ENCODE measurements at places on chromosomes 13 and 19.

- no peaks in the 10 kb centered on the region for H3K4me1 ChIP-seq
- no peak overlapping the region for H3K4me3 ChIP-seq
- H3K27ac ChIP-seq = no peak overlapping the region
Observed at GRCh38 chr13:47017476-47017875, 120.6 kb upstream of the HTR2A start.

- H3K4me3 ChIP-seq = no peak overlapping the region
- H3K36me3 ChIP-seq = no peaks in the 10 kb centered on the region
- no peaks in the 10 kb centered on the region for H3K4me1 ChIP-seq
- no peaks in the 10 kb centered on the region for H3K27me3 ChIP-seq
- no peak overlapping the region for H3K27ac ChIP-seq
Observed at GRCh38 chr13:85503797-85504196, 295.4 kb downstream of the SLITRK6 start.

- H3K4me1 ChIP-seq = peaks cover 7% of the 10 kb centered on the region
- no peak overlapping the region for H3K27ac ChIP-seq
- H3K36me3 ChIP-seq = no peaks in the 10 kb centered on the region
- no peak overlapping the region for H3K4me3 ChIP-seq
- H3K27me3 ChIP-seq = no peaks in the 10 kb centered on the region
Observed at GRCh38 chr13:30332456-30333143, 25.2 kb upstream of the KATNAL1 start.

DNA sequence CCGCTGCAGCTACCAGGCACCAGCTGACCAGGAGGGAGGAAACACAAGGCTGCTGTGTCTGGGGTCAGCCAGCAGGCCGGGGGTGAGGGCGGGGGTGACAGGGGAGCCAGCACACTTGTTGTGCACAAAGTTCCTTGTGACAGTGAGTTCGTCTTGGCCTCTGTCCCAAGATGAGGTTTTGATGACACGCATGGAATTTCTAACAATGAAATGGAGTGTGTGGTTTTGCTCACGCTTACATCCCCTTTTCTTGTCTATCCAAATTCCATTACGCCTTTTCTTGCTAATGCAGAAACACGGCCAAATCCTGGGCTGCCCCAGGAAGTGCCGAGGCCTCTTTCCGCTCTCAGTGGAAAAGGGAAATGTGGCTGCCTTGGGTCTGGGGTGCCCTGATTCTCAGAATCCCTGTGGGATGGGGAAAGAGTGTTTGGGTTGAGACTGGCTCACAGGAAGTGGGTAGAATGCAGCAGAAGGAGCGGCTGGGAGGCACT is 73.8 kb downstream of the GADD45B start:
- 0 out of 2 replicates have a peak, but pooled peaks cover 9% of the 10 kb centered on the region for H3K4me1 ChIP-seq
- DNase-seq = no peak
- H3K4me3 ChIP-seq = no peak overlapping the region
- no peaks in the 10 kb centered on the region for H3K36me3 ChIP-seq
- no peaks in the 10 kb centered on the region for H3K27me3 ChIP-seq
- H3K27ac ChIP-seq = no peak overlapping the region

DNA sequence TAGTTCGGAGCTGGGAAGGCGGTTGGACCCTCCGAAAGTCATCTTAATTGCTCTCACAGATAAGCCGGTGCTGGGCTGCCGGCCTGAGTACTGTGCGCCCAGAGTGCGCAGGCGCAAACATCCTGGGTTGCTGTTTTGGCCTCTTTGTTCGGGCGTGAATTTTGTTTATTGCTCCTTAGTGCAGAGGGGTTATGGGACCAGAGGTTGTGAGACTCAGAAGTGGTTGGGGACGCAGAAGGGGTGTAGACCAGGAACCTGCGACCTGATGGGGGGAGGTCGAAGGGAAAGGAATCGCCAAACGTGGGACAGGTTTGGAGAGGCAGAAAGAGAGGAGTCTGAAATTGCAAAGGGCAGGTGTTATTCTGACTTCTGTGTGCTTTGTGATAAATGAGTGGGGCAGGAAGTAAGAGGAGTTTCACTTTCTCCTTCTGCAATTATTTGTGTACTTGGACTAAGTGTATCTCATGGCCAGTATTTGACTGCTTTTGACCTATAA is 607 bp upstream of the ZNF566 start:
- no peaks in the 10 kb centered on the region for H3K27me3 ChIP-seq
- peaks cover 14% of the 10 kb centered on the region for H3K36me3 ChIP-seq
- peak overlapping the region; percentile 96 for H3K27ac ChIP-seq
- DNase-seq = no peak
- peaks cover 6% of the 10 kb centered on the region for H3K4me1 ChIP-seq

DNA sequence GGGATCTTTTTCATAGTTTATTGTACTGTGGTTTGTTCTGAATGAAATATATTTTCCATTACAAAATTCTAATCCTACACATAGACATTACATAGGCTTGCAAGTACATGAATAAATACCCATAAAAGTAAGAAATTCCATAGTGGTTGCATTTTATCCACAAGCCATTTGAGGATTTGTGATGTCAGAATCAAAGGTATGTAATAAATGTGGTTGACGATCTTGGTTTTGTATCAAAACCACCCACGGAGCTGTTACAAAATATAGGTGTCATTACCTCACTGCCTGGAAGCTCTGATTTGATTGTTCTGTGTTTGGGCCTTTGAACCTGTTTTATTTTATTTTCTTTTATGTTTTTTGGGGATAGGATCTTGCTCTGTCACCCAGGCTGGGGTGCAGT is 125.1 kb downstream of the NALCN start:
- no peak overlapping the region for H3K27ac ChIP-seq
- H3K4me1 ChIP-seq = no peaks in the 10 kb centered on the region
- H3K36me3 ChIP-seq = no peaks in the 10 kb centered on the region
- H3K4me3 ChIP-seq = no peak overlapping the region
- no peak for DNase-seq

DNA sequence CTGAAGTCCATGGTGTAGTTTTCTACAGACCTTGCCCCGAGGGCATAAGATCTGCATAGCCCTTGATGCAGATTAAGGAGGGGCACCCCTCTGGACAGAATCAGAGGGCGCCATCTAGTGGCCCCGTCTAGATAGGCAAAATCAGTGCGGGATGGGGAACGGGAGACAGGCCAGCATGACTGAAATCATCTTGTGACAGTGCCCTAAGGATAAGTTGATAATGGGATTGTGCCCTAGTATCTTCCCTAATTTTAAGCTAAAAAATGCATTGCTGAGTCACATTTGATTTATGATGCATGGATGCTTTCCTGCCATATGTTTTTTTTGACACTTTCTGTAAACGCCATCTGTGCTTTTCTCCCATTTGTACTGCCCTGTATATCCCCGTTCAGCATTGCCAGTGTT is 19.0 kb upstream of the GPI start:
- no peak overlapping the region for H3K4me3 ChIP-seq
- H3K27me3 ChIP-seq = no peaks in the 10 kb centered on the region
- peak; percentile 81 for DNase-seq
- H3K36me3 ChIP-seq = no peaks in the 10 kb centered on the region

- H3K4me1 ChIP-seq = no peaks in the 10 kb centered on the region
- peaks cover 73% of the 10 kb centered on the region for H3K27me3 ChIP-seq
- no peak for DNase-seq
- no peak overlapping the region for H3K27ac ChIP-seq
- H3K36me3 ChIP-seq = no peaks in the 10 kb centered on the region
- H3K4me3 ChIP-seq = no peak overlapping the region
Observed at GRCh38 chr19:35805526-35806102, 7.0 kb downstream of the PRODH2 start.

DNA sequence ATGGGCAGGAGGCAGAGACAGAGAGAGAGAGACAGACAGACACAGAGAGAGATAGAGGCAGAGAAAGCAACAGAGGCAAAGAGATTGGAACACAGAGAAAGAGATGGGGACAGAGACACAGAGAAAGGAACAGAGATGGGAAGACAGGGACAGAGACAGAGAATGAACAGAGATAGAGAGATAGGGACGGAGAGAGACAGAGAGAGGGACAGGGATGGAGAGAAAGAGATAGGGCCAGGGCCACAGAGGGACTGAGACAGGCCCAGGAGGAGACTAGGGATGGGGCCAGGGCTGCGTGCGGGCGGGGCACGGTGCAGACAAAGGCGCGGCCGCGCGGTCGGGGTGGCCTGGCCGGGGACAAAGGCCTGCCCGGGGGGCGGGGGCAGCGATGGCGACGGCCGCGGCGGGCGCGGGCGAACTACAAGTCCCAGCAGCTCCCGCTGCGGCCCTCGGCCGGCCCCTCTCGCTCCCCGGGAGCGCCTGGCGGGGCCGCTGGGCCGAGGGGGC is at the start of gene ZNF358:
Gene ZNF358, plus strand, starts transcription at position 459 of the 507 bp plus-strand sequence. CDS start 3,140 bp downstream, outside the sequence.
- DNase-seq = no peak
- H3K4me1 ChIP-seq = peaks cover 19% of the 10 kb centered on the region
- no peaks in the 10 kb centered on the region for H3K36me3 ChIP-seq
- H3K4me3 ChIP-seq = peak within 1 kb of the TSS; percentile 72

DNA sequence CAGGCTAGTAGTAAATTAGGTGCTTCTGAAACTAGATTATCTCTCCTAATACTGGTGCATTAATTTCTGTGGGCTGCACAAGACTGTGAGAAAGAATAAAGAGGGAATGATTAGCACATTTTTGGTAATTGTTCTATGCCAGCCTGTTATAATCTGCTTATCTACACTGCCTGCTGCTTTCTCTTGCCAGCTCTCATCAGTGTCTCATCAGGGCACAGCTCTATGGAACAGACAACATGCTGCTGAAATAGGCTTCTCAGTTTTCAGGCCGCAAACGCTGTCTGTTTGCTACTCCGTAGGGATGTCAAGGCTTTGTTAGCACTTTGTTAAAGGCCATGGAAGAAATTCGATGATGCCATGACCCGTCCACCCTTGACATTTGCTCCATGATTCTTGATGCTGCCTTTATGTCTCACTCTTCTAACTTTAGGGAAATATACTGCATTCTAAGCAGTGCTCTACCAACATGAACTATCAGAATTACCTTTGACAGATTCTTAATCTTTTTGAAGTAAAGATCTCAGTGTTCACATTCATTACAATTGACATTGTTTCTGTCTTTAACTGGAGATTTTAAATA is 84.0 kb upstream of the PRR20A start:
- H3K36me3 ChIP-seq = no peaks in the 10 kb centered on the region
- no peak for DNase-seq
- H3K27me3 ChIP-seq = no peaks in the 10 kb centered on the region
- H3K4me3 ChIP-seq = no peak overlapping the region

- DNase-seq = no peak
- peaks cover 67% of the 10 kb centered on the region for H3K4me1 ChIP-seq
- H3K36me3 ChIP-seq = no peaks in the 10 kb centered on the region
- no peak overlapping the region for H3K4me3 ChIP-seq
- no peaks in the 10 kb centered on the region for H3K27me3 ChIP-seq
Observed at GRCh38 chr19:41784312-41784711, 12.1 kb upstream of the CEACAM3 start.

DNA sequence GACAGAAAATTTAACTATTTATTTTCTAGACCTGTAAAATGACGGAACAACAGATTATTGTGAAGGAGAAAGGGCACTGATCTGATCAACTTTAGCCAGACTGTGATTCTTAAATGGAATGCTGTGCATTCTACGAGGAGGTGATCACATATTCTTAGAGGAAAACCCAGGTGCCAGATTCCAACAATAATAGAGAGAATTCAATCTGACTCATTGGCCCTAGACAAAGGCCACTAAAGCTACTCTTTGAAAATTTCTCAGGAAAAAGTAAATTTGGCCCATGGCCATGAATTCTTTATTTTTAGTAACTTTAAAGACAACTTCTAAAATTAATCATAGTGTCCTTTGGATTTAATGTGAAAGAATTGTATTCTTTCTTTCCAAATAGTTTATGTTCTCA is 58.6 kb upstream of the POSTN start:
- H3K27ac ChIP-seq = peak overlapping the region; percentile 79
- H3K36me3 ChIP-seq = no peaks in the 10 kb centered on the region
- no peaks in the 10 kb centered on the region for H3K27me3 ChIP-seq
- H3K4me3 ChIP-seq = no peak overlapping the region
- DNase-seq = no peak

DNA sequence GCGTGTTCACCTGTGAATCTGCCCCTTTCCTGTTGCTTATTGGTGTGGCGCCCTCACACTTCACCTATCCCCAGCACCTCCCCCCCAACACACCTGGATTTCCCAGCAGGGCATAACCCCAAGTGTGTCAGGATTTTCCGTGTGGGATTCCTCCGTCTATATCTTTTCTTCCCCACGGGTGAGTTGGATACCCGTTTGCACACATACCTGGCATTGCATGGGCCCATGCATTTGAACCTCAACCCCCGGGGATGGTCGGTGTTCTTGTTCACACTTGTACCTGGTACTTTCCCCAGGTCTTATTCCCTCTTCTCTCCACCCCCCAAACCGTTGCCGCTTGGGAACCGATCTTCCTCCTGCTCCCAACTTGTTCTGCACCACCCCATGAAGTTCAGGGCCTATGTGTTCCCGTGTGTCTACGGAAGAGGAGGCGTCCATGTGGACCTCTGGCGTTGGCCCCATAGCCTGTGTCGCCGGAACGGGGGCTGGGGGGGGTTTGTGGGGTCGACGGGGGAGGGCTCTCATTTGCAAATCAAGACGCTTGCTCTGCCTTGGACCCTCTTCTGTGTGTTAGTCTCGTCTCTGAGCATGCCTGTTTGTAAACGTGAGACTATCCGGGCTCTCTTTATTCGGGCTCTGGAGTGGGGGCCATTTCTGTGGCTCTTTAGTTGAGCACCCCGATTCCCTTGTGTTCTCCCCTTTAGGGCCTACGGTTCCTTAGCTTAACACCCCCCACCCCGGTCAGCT is 1.7 kb downstream of the PRR12 start:
- peaks cover 9% of the 10 kb centered on the region for H3K4me1 ChIP-seq
- H3K27ac ChIP-seq = peak overlapping the region; percentile 35
- H3K36me3 ChIP-seq = no peaks in the 10 kb centered on the region

- H3K36me3 ChIP-seq = 0 out of 2 replicates have a peak, but pooled peaks cover 3% of the 10 kb centered on the region
- H3K27me3 ChIP-seq = no peaks in the 10 kb centered on the region
- H3K4me1 ChIP-seq = peaks cover 40% of the 10 kb centered on the region
- H3K4me3 ChIP-seq = no peak overlapping the region
- H3K27ac ChIP-seq = peak overlapping the region; percentile 51
Observed at GRCh38 chr13:99057310-99057975, 79.6 kb upstream of the DOCK9 start.

- H3K4me3 ChIP-seq = no peak overlapping the region
- DNase-seq = no peak
- H3K36me3 ChIP-seq = no peaks in the 10 kb centered on the region
- H3K27me3 ChIP-seq = no peaks in the 10 kb centered on the region
- H3K4me1 ChIP-seq = no peaks in the 10 kb centered on the region
- H3K27ac ChIP-seq = no peak overlapping the region
Observed at GRCh38 chr13:111168107-111168506, 53.0 kb downstream of the ARHGEF7 start.

GRCh38 chr19:43773725-43774102 is 7.1 kb downstream of the KCNN4 start:
- DNase-seq = no peak
- H3K27ac ChIP-seq = no peak overlapping the region
- H3K4me3 ChIP-seq = no peak overlapping the region
- peaks cover 37% of the 10 kb centered on the region for H3K36me3 ChIP-seq
- no peaks in the 10 kb centered on the region for H3K27me3 ChIP-seq

GRCh38 chr13:110914331-110915056 is 375 bp downstream of the ANKRD10 start:
- H3K27ac ChIP-seq = peak overlapping the region; percentile 89
- H3K36me3 ChIP-seq = peaks cover 20% of the 10 kb centered on the region
- no peaks in the 10 kb centered on the region for H3K27me3 ChIP-seq
- peak overlapping the region; percentile 77 for H3K4me3 ChIP-seq
